Activated naive CD4-positive, alpha-beta T cell treated with anti-CD3 and anti-CD28 coated beads, Interleukin-2, amount 10 ng/mL, durations not matched to agents 7 days and 5 days (primary cell): ENCODE measurements at places on chromosomes 4 and X.

- peak; percentile 22 for DNase-seq
Observed at GRCh38 chrX:137313627-137314026, 252.3 kb upstream of the ZIC3 start.

DNA sequence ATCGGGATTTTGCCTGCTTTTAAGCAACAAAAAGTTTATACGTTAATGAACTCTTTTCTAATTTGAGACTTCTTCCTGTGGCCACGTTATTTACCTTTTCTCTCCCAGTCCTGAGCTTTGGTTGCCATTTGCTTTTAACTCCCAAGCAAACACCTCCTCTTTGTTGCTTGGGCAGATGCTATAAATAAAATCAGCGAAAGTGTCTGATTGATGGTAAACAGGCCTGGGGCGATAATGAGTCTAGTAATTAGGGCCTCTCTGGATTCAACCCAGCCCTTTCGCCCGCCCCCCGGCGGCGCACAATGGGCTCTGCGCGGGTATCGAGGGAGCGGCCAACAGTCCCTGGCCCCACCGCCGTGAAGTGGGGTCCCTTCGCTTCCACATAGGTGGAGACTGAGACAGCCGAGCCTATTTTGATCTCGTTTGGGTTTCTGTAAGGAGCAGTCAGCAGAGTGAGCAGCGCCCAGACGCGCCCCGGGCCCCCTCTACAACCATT lies 790 bp downstream of the CLGN start:
- no peak for DNase-seq

DNA sequence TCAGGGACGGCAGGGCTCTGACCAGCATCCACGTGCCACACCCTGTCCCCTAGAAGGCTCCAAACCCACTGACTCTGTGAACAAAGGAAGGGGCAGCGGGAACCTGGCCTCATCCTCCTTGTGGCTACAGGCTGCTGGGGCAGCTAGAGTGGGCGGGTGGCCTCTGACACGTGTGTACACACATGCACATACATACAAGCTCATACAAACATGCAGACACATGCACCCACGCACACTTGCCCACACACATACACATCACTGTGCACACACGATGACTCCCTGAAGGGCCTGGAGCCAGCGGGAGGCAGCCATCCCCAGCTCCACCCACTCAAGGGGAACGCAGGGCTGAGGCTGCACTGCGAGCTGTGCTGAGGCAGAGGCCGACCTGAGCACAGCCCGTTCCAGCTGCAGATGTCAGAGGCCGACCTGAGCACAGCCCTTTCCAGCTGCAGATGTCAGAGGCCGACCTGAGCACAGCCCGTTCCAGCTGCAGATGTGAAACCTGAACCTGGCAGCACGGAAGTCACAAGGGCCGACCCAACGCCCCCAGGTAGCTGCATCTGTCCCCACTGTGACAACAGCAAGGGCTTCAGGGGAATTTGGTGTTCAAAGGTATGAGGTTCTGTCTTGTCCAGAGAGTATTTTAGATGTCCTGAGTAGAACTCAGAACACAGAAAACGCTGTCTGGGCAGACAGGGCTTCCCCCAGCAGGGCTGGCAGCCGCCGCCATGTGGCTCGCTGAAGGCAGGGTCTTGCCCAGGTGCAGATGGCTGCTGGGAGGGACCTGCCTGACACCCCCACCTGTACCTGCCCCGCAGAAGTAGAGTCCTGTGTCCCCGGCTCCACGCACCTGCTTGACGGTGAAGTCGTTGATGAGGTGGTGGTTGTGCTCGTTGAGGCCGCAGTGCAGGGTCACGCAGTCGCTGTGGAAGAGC lies 33.5 kb downstream of the CTBP1 start:
- no peak for DNase-seq

- DNase-seq: no peak
Observed at GRCh38 chrX:16981209-16981608, 34.8 kb downstream of the REPS2 start.

DNA sequence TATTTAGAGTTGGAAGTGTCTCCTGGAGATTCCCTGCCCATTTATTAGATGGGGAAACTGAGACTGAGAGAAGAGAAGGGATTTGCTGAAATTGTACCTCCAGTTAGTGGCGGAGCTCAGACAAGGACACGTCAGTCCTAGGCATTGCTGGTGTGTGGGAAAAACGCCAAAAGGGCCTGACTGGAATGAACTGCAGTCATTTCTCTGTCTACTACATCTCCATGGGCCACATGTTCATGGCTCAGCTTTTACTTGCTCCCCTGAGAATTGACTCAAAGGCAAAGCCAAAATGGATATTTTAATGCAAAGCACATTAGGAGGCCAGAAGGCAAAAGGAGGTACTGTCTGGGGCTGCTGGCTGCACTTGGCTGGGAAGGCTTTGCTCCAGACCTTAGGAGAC lies 3.9 kb downstream of the TFDP3 start:
- no peak for DNase-seq

DNA sequence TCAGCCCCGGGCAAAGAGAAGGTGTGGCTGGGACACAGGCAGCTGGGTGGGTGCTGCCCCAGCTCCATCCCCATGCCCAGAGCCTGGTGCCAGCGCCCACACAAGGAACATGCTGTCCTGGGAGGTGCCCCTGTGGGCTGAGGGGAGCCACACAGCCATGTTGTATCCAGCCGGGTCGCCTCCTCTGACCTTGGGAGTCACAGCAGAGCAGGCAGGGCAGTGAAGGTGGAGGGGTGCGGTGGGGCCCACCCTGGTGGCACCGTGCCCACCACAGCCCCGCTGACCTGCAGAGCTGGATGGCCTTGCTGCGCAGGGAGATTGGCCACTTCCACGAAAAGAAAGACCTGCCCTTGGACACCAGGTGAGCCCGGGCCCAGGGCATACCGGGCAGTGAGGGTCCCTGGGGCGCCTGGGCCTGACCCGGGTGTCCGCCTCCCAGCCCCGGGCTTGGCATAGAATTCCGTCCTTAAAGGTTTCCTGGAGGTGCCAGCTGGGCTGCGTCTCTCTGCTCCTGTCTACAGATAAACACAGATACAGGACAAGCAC lies 18.7 kb upstream of the ADD1 start:
- no peak for DNase-seq

DNA sequence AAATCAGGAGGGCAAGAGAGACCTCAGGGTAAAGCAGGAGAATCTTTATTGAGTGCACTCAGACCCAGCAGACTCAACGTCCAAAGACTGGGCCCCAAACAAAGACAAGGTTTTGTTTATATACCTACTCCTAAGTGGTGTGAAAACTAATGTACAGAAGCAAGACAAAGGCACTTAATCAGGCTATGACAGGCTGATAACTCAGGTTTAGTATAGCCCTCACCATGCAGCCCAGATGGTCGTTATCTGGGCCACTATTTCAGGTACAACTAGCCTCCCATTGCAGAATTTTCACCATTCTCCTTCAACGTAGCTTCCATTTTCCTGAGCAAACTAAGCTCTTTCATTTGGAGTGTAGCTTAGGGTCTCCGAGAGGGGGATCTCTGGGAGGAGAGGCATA lies 36.9 kb downstream of the SULT1E1 start:
- DNase-seq: no peak
